ENCODE measurements at places on chromosomes 13 and 19. TPM values are rescaled to one million over a fixed set of nuclear protein-coding genes. Genes with fewer than 3 reads are reported as not detected.

The KLF2 gene
- 15.9 TPM for total RNA-seq

DNA sequence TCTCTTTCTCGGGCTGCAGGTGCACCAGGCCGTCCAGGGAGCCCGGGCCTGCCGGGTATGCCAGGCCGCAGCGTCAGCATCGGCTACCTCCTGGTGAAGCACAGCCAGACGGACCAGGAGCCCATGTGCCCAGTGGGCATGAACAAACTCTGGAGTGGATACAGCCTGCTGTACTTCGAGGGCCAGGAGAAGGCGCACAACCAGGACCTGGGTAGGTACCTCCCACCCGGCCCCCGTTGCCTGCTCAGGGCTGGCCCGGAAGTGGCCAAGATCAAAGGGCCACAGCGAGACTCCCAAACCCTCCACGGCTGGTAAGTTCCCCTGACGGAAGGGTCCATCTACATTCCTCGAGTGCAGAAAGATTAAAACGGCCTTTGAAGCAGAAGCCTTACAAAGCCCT is 55.1 kb downstream of the RAB20 start:
- H3K27ac ChIP-seq, result peak overlapping the region; percentile 90
- H3K4me3 ChIP-seq, result no peak overlapping the region

GRCh38 chr13:64410276-64411053 is 2819.7 kb downstream of the PCDH9 start:
- no peaks in the 10 kb centered on the region for H3K4me1 ChIP-seq
- H3K4me3 ChIP-seq, result no peak overlapping the region
- no peaks in the 10 kb centered on the region for H3K36me3 ChIP-seq

DNA sequence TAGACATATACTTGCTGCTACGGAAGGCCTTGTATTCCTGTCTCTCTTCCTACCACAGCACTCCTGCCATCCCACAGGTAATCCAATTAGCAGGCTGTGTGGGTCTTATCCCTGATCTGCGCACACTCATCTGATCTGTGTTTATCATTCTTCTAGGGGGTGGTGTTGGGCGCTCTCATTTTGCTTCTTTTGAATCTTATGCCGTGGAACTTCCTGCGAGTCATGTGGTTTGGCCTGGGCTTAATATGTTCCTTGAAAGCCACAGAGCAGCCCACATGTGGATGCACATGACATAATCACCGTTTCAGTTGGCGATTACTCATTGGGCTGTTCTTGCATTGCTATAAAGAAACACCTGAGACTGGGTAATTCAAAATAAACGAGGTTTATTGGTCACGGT is 7.5 kb downstream of the RASA3 start:
- no peak for DNase-seq
- no peaks in the 10 kb centered on the region for H3K36me3 ChIP-seq
- peaks cover 18% of the 10 kb centered on the region for H3K4me1 ChIP-seq
- H3K27ac ChIP-seq, result no peak overlapping the region

DNA sequence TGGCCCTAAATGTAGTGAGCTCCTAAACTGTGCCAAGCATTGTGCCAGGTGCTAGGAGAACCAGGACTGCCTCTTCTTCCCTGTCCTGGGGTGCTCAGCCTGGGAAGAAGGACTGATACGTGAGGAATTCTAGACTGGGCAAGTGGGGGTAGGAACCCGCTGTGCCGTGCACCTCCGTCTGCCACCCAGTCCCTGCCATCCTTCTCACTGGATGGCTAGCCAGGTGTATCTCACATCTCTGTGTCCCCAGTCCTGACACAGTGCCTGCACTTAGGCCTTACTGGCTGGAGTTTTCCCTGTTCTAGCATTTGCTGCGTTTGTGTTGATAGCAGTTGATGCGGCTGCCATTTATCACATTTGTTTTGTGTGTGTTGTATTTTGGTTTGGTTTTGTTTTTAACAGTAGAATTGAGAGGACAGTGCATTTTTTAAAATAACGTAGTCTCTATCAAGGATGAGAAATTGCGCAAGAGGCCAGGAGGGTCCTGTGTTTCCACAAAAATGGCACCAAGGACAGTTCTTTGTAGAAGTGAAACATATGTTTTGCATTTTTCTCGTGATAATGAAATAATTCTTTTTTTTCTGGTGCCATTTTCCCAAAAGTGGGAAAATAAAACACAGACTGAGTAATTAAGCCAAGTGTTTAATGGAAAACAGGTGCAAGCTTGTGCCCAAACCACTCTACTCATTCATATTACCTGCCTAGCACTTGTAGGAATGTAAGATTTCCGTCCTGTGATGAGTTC is 4.7 kb upstream of the GPR183 start:
- H3K27ac ChIP-seq, result peak overlapping the region; percentile 78
- peaks cover 41% of the 10 kb centered on the region for H3K4me1 ChIP-seq
- no peaks in the 10 kb centered on the region for H3K27me3 ChIP-seq
- no peak overlapping the region for H3K4me3 ChIP-seq
- DNase-seq, result peak; percentile 51
- no peaks in the 10 kb centered on the region for H3K36me3 ChIP-seq

GRCh38 chr13:113119822-113120189 is 2.8 kb upstream of the F10 start:
- H3K4me3 ChIP-seq, result no peak overlapping the region
- DNase-seq, result no peak
- H3K27ac ChIP-seq, result no peak overlapping the region
- H3K27me3 ChIP-seq, result no peaks in the 10 kb centered on the region

- H3K36me3 ChIP-seq, result no peaks in the 10 kb centered on the region
- H3K27ac ChIP-seq, result no peak overlapping the region
- no peak for DNase-seq
- H3K4me1 ChIP-seq, result no peaks in the 10 kb centered on the region
These were observed 214.0 kb downstream of the DLEU7 start for GRCh38 chr13:50629497-50629896.

All from thyroid gland (tissue), 4 donors.